ENCODE measurements at places on chromosomes 6 and 20.

- no peaks in the 10 kb centered on the region for H3K36me3 ChIP-seq
- no peak overlapping the region for H3K27ac ChIP-seq
- DNase-seq = no peak
Observed at GRCh38 chr20:38308047-38308438, 4.1 kb downstream of the BPI start.

DNA sequence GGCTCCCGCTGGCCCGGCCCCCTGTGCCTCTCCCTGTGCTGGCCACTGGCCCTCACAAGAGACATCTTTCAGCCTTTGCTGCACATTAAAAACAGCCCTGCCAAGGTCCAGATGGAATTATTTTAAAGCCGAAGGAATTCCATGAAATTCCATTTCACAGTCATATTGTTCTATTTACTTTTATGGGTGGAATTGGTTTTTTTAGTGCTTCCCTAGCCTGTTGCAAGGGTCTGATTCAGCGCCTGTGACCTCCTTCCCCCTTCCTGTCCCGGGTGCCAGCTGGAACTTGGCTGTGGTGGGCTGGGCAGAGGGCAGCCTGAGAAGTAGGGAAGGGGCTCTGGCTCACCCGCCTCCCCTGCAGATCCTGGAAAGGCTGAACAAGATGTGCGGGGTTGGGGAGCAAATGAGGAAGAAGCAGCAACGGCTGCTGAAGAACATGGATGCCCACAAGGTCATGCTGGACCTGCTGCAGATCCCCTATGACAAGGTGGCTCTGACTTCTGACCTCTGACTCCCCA, 34.3 kb downstream of the UQCC2 start:
- H3K27me3 ChIP-seq = no peaks in the 10 kb centered on the region
- H3K36me3 ChIP-seq = peaks cover 90% of the 10 kb centered on the region
- no peak for DNase-seq
- no peak overlapping the region for H3K4me3 ChIP-seq
- H3K4me1 ChIP-seq = no peaks in the 10 kb centered on the region

DNA sequence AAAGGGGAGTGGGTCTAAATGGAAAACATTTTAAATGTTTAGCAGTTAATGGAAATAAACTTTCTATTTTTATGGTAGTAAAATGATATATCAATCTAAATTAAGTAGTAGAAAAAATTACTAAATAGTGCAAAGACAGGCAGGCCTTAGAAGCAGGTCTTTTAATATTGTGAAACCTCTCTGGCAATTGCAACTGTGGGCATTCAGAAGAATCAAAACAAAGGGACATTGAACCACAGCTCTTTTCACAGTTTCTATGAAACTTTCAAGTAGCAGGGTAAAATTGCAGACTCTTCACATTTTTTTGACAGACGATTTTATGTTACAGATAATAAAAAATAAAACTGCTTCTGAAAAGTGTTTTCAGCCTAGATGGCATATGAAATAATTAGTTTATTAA, 533.7 kb downstream of the BCKDHB start:
- peaks cover 3% of the 10 kb centered on the region for H3K4me1 ChIP-seq
- no peaks in the 10 kb centered on the region for H3K36me3 ChIP-seq
- no peak overlapping the region for H3K27ac ChIP-seq
- H3K27me3 ChIP-seq = no peaks in the 10 kb centered on the region
- no peak overlapping the region for H3K4me3 ChIP-seq

DNA sequence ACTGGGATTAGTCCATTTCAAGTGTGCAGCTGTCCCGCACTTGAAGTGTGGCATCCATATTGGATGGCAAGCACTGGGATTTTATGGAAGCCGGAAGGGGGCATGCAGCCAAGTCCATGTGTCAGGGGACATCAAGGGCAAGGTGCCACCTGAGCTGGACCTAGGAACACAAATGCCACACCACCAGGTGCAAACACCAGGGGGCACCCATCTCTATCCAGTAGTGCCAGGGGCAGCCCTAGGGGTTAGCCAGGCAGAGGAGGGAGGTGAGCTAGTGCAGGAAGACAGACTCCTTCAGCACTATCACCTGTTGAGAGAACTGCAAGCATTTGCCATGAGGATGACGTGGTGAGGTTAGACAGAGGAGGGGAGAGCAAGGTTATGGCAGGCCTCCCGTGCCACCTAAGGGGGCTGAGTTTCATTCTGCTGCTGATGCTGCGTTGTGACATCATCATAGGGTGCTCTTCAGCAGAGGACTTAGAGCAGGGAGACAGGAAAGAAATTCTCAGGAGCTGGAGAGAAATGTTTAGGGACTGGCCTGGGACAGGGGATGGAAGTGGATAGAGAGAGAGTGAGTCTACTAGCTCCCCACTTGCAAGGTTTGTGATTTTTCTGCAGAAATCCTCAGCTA, 192.6 kb upstream of the SLC24A3 start:
- H3K27me3 ChIP-seq = no peaks in the 10 kb centered on the region
- H3K4me3 ChIP-seq = no peak overlapping the region
- H3K4me1 ChIP-seq = no peaks in the 10 kb centered on the region
- no peak overlapping the region for H3K27ac ChIP-seq

DNA sequence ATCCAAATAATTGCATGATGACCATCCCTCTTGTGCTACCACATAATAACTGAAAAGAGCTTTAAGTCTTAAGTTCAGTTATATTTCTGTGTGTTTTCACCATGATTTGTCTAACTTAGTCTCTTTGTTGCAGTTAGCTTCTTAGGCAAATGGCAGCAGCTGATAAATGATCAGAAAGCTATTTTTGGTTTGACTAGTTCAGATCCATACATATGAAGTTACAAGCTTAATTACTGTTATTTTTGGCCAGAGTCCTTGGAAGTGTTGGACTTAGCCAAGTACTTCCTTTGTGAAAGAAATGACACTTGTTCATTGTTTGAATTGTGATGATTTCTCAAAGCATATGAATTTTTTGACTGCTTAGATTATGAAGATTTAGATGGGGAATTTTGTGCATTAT, 54.2 kb downstream of the HIVEP1 start:
- no peak for DNase-seq
- H3K27ac ChIP-seq = no peak overlapping the region
- no peak overlapping the region for H3K4me3 ChIP-seq
- peaks cover 3% of the 10 kb centered on the region for H3K4me1 ChIP-seq
- no peaks in the 10 kb centered on the region for H3K27me3 ChIP-seq

DNA sequence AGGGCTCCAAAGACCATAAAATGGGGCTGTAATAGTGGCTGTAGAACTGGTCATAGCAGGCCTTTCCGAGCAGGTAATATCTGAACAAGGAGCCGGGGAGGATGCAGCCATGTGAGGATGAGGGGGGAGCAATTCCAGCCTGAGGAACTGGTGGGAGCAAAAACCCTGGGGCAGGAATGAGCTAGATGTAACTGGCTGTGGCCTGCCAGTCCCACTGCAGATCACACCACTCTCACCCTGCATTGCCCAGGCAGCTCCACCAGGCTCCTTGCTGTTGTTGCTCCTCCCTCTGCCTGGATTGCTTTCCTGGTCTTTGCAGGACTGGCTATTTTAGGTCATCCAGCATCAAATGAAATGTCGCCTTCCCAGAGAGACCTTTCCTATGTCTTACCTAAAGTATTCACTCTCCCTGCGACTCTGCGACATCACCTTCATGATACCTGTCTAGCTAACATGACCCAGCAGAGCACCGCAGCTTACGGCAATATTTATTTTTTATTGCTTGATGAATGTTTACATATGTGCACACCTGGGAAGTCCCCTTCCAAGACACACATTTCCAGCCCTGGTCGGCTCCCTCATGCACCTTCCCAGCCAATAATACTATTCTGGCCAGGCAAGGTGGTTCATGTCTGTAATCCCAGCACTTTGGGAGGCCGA, 2.4 kb upstream of the ZFP64 start:
- H3K27ac ChIP-seq = no peak overlapping the region
- no peak overlapping the region for H3K4me3 ChIP-seq
- no peaks in the 10 kb centered on the region for H3K36me3 ChIP-seq
- H3K27me3 ChIP-seq = no peaks in the 10 kb centered on the region
- peaks cover 4% of the 10 kb centered on the region for H3K4me1 ChIP-seq
- no peak for DNase-seq

DNA sequence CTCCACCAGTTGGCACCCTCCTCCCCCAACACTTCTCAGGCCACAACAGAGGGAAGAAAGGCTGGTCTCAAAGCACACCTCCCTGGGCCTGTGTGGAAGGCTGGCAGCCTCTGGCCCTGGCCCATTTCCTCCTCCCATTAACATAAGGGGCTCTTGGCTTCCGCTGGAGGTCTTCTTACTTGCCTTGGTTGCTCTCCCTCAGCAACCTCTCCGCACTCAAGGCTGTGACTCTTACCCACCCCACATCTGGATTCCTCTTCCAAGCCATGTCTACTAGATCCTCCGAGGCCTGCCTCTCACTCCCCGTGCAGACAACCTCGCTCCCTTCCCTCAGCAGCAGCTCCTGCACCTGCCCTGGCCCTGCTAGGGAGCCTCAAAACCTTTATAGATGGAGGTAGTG, 112.2 kb upstream of the PRND start:
- no peak for DNase-seq
- H3K4me3 ChIP-seq = no peak overlapping the region
- H3K36me3 ChIP-seq = no peaks in the 10 kb centered on the region
- H3K27me3 ChIP-seq = peaks cover 3% of the 10 kb centered on the region

DNA sequence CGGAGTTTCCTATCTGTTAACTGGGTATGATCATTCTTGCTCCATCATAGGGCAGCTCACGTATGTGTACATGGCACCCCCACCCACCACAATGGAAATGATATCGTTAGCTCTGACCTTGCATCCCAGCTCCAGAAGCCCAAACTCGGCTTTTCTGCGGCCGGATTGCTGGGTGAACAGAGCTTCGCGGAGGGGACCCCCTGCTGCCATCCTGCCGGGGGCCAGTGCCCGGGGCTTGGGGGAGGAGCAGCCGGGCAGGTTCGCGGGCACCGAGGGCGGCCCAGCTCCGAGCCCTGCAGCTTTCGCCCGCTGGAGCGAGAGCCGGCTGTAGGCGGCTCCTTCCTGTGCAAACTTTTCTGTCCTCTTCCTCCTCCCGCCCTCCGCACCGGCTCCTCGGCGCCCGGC, 24.9 kb upstream of the FUCA2 start:
- H3K27ac ChIP-seq = peak overlapping the region; percentile 96
- H3K4me1 ChIP-seq = peaks cover 53% of the 10 kb centered on the region
- no peaks in the 10 kb centered on the region for H3K27me3 ChIP-seq
- no peaks in the 10 kb centered on the region for H3K36me3 ChIP-seq
- peak overlapping the region; percentile 62 for H3K4me3 ChIP-seq

- H3K4me1 ChIP-seq = no peaks in the 10 kb centered on the region
- H3K4me3 ChIP-seq = no peak overlapping the region
- H3K27ac ChIP-seq = no peak overlapping the region
- H3K27me3 ChIP-seq = peaks cover 4% of the 10 kb centered on the region
Observed at GRCh38 chr6:129790785-129791184, 70.3 kb downstream of the TMEM244 start.

DNA sequence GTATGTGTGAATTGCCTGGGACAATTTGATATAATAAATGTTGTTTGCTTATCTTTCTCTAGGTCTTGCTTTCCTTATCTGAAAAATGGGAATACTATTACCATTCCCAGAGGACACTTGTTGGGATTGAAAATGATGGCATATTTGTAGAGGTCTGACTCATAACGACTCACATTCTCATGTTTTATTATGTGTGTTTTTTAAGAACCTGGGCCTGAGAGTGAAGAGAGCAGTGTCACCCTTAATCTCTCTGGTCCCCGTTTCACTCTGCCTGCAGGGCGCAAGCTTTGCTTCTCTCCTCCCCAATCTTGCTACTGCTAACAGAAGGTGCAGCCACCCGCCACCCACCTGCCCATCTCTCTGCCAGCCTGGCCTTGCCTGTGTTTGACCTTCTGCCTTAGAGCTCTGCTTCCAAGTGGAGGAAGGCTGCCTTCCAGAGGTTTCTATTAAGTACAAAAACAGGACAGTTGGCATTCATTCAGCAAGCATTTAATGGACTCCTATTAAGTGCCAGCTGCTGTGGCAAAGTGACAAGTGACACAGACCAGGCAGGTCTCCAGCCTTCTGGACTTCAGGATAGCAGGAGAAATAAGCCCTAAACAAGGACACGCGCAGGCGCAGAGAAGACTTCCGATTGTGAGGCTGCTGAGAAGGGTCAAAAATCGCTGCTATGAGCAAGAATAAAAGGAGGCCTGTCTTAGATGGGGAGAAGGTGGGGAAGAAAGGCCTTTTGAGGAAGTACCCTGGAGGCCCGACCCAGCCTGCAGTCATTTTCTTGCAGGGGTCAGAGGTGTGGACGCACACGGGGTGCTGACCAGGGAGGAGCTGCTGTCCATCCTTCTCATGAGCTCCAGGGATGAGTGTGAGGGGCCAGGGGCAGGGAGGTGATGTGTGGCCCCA, 112.5 kb downstream of the JPH2 start:
- no peak overlapping the region for H3K4me3 ChIP-seq
- no peaks in the 10 kb centered on the region for H3K4me1 ChIP-seq
- no peak for DNase-seq
- no peak overlapping the region for H3K27ac ChIP-seq

DNA sequence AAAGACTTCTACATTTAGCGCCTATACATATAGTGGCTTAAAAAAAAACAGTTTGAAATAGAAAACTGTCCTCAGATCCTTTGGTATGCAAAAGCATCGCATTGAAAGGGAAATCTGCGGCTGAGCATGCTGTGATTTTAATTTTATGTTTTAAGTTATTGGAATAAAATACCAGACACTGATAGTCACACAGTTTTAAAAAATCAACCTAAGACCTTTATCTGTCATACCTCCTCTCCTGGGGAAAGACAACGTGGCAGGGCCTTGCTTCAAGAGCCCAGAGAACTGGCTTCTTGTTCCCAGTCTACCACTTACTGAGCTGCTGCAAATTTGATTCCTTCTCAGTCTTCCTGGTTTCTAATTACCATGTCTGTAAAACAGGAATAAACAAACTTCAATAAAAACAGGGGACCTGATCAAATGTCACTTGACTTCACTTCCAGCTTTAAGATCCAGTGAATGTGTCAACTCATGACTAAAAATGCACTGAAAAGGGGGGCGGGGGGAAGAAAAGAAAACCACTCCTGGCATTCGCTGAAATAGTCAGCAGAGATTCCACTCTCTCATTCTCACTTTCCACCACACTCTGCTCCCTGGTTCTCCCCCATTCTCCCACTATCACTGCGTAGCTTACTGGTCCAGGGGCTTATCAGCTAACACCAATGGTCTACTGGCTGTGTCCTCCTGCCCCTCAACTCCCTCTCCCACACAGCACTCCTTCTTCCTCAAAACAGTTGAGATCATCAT, 494.7 kb upstream of the MARCKS start:
- H3K4me1 ChIP-seq = peaks cover 5% of the 10 kb centered on the region
- no peak overlapping the region for H3K4me3 ChIP-seq
- H3K27me3 ChIP-seq = no peaks in the 10 kb centered on the region
- H3K36me3 ChIP-seq = no peaks in the 10 kb centered on the region

- peaks cover 9% of the 10 kb centered on the region for H3K27me3 ChIP-seq
- H3K4me1 ChIP-seq = no peaks in the 10 kb centered on the region
- no peak overlapping the region for H3K27ac ChIP-seq
- H3K4me3 ChIP-seq = no peak overlapping the region
- H3K36me3 ChIP-seq = no peaks in the 10 kb centered on the region
Observed at GRCh38 chr6:41359617-41360313, 24.4 kb downstream of the NCR2 start.

GRCh38 chr20:57173986-57174385, 92.5 kb downstream of the BMP7 start:
- H3K27me3 ChIP-seq = no peaks in the 10 kb centered on the region
- H3K4me1 ChIP-seq = no peaks in the 10 kb centered on the region
- DNase-seq = no peak
- no peaks in the 10 kb centered on the region for H3K36me3 ChIP-seq
